ENCODE measurements at places on chromosomes 4 and X.

DNA sequence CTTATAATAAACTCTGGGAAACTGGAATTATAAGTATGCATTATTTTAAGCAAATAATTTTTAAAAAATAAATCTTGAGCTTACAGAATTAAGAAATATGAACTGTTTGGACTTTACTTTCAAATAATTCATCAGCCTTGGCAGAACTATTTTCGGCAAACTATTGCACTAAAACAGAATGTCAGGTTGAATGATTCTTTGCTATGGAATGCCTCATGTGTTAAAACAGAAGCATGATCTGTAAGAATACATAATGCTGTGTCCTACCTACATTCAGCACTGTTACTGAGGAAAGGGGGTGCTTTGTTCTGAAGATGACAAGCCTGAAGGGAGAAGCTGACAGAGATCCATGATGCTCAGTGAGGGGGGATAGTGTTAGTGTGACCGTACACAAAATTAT, 55.6 kb upstream of the EXOC1L start:
- no peak for DNase-seq

DNA sequence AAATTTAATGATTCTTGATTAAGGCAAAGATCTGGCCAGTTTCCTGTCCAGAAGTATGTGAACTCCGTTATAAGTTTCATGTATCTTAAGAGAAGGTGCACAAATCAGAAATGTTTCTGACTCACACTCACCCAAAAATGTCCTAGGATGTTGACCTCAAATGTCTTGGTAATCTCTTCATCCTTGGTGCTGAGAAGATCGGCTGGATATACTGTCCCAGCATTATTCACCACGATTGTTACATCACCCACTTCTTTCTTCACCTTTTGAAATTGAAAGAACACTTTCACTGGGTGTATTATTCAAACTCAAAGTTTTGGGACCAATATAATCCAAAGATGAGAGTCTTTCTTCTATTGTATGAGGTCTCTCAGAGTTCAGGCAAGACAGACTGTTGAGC, 5.7 kb downstream of the HSD17B13 start:
- DNase-seq, result no peak

- DNase-seq, result no peak
These were observed 255.1 kb downstream of the C4orf33 start for GRCh38 chr4:129350834-129351721.

DNA sequence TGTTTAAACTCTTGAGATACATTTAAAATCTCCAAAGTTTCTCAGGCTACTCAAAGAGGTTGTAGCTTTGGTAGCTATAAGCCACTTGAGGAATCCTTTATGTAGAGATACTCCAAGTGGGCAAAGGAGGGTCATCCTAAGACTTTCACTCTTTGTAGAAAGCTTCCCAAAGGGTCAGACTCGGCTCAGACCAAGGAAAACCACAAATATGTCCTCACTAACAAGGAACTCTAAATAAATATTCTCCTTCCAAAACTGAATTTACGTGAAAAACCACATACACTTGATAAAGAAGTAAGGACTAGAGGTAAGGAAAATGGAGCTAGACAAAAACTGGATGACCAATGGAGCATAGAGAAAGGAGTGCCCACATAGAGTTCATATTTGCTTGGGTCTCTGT, 41.7 kb upstream of the DDX60 start:
- no peak for DNase-seq

DNA sequence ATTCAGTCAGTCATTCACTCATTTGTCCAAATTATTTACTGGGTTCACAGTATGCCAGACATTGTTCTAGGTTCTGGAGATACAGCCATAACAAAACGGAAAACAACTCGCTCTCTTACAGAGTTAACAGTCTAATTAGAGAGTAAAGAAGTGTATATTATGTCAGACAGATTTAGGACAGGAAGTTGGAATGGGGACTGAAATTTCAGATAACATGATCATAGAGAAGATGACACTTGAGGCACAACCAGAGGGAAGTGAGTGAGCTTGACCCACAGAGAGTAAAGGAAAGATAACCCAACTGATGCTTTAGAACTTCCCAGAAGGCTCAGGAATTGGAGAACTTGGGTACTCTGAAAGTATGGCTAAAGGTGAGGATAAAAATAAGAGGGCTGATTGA, 139.4 kb downstream of the ZAR1 start:
- no peak for DNase-seq

GRCh38 chr4:25509646-25510045, 132.6 kb downstream of the ANAPC4 start:
- no peak for DNase-seq

GRCh38 chr4:10051517-10052135, 30.3 kb upstream of the SLC2A9 start:
- no peak for DNase-seq

DNA sequence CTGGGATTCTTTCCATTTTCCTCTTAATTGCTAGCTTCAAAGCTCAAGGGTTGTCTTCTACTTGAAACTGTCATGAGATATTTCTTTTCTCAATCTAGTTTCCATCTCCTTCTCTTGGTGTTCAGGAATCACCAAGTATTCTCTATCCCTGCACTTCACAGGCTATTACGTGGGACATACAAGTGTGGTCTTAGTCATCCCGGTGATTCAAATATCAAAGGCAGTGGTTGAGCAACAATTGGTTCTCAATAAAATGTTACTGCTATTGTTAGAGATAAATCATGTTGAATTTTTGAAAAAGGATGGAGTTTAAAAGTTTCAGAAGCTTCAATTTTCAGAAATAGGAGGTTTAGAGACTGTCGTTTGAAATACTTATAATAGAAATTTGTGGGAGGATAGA, 812.9 kb downstream of the FSTL5 start:
- no peak for DNase-seq

DNA sequence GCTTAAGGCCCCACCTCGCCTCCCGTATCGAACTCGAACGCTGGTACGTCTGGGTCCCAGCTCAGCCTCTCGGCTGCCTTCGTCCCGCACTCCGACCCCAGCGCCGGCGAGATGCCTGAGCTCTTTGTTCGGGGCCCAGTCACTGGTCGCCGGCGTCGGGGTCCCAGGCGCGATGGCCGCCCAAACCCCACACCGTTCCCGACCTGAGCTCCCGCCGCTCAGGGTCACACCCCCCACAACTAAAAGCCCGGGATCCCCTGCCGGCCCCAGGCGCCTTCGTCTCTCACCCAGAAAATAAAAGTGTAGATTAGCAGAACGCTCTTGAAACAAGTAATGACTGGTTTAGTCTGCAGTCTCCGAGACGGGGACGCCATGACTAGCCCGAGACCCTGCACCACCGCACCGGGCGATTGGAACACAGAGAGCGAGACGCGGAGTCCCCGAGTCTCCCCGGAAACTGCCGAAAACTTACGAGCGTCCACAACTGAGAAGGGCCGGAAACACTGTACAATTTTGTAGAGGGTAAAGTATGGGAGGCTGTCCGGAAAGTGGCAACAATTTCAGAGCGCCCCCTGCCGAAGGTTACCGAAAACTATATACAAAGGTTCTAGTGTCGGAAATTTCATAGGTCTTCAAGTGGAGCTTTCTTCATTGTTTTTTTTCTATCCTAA, at the start of gene TSPAN6:
TSPAN6 (minus strand) TSS at position 486 of the 671 bp plus-strand sequence; CDS start at position 374, 112 bp downstream.
- no peak for DNase-seq

DNA sequence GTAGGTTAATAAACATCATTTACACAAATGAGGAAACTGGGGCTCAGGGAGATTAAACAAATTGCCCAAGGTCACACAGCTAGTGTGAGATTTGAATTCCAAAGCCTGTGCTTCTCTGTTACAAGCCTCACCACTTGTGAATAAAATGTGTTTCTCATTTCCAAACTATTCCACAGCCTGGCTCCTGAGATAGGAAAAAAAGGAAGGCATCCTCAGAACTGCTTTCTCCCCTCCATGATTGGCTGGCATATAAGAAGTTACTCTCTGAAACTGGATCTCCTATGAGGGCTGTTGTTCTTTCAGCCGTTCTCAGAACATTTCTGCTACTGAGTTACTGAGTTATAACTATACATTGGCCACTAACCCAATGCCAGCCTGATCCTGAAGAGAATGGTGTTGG, 237.9 kb downstream of the MAML3 start:
- no peak for DNase-seq

DNA sequence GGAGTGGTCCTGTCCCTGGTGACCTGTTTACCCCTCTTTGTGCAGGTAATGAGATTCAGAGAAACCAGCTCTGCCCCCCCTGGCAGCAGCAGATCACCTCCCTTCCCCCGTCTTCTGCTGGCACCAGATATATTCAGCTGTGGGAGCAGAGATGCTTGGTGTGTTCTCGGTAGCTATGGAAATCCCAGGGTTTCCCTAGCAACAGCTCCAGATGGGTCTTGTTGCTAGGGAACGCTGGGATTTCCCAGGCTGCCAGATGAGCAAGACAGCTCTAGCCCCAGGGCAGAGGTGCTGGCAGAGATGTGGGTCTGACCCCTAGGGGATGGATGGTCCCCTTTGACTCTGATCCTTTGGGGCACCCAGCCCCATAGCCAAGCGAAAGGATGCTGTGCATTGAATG, 20.2 kb downstream of the CETN2 start:
- DNase-seq, result no peak

DNA sequence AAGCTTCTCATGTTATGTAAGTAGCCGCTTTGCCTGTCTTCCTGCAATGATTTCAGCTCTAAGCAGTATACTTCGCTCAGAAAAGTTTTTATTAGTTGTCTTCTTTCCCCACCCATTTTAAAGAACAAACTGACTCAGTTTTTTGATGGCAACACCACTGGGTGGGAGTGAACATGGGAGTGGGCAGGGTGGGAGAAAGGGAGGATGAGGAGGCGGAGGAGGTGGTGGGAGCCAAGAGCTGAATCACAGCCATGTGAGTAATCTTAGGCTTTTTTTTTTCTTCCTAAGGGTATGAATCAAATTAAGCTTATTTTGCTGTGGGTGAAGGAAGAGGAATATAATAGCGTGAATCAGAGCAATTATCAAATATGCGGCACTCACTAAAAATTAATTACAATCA, 574.3 kb upstream of the DIPK2B start:
- DNase-seq, result no peak

GRCh38 chr4:83114576-83114975, at the start of gene PLAC8:
Gene PLAC8, minus strand, starts transcription at chr4:83114729. Its CDS starts 6,808 bp downstream, at chr4:83107921.
- DNase-seq, result no peak

DNA sequence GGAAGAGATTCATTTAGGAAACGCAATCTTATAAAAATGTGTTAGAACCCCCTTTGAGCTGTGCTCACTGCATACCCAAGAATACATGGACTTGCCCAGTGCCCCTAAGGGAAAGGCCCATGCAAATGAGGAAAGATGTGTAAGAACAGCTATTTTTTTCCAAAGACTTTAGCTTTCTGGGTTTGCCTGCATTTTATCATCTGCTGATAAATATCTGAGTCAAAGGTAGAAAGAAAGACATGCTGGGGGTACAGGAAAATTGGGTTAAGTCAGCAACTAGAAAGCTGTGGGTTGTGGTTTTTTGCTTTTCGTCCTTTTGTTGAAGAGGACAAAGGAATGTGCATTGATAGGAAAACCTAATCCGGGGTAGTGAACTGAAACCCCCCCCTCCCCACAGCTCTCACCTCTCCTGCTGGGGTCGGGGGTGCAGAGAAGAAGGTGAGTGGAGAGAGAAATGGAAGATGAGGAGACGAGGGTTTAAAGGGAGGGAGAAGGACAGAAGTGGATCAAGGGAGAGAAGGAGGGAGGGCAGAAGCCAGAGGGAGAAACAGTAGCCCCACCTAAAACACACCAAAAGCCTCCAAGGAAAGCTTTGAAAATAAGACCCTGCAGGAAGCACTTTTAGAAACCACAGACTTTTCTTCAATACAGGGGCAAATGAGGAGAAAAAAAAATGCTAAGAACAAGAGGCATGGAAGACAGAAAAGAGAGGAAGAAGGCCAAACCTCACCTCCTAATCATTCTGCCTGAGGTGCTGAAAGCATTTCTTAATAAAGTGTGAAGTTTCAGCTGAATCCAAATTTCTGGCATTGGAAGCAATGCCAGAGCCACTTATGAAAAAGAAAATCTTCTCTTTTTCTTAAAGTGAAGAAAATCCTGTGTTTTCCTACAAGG, 49.3 kb downstream of the KDR start:
- DNase-seq, result no peak

GRCh38 chr4:168877511-168878491, 132.3 kb downstream of the CBR4 start:
- no peak for DNase-seq

DNA sequence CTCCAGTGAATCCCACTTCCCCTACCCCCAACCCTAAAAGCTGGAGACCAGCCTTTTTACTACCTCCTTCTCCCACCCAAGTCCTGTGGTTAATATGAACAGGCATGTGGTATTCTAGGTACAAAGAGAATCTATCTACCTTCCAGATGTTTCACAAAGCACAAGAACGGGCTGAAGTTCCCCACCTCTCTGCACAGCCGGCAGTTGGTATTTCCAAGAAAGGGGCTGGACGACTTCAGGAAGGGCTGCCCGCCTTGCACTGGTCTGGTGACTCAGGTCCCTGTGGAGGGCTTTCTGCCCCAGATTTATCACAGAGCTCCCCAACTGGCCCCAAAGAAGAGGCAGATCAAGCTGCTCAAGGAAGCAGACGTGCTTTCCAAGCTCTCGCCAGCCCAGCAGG, 4.5 kb downstream of the FAM47E start:
- DNase-seq, result no peak

- no peak for DNase-seq
These were observed 417.4 kb downstream of the SPOCK3 start for GRCh38 chr4:166816890-166817289.

DNA sequence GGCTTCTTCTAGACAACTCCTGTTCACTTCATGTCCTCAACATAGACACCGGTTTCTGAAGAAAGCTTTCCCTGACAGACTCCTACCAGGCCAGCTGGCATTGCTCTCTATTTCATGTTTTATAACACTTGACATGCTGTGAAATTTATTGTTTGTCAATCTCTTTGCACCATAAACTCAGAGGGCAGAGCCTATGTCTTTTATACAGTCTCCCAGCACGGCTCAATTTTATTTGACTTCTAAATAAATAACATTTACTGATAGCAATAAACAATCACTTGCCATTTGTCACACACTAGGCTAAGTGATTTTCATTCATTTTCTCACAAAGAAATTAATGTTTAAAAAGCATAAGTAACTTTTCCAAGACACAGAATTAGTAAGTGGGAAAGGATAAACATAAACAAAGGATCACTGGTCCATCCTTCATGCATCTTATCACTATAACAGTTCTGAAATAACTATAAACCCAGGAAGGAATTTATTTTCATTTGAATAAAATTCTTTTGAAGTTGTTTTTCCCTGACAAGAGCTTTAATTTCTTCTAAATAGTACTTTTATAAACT, 577.6 kb downstream of the TECRL start:
- no peak for DNase-seq

DNA sequence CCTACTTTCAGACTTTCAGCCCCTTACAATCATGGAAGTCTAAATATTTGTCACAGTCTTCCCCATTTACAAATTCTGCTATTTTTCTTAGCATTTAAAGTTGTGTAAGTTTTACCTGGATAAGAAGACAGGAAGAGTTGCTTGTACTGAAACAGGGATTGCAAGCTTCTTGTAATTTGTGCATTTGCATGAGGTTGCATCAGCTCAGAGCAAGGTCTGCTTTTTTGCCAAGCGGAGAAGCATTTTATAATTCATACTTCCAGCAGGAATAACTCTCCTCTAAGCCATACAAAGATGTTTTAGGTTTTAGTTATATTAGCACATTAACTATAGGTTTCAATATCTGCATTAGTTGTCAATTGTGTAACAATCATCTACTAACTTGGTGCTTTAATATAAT, 922.0 kb upstream of the PABPC4L start:
- no peak for DNase-seq

GRCh38 chr4:153634738-153635353, 49.2 kb upstream of the TLR2 start:
- no peak for DNase-seq

All from esophagus squamous epithelium (tissue), 5 donors.